Thyroid gland (tissue), 4 donors: ENCODE measurements at places on chromosomes 3 and 15. TPM values are rescaled to one million over a fixed set of nuclear protein-coding genes. Genes with fewer than 3 reads are reported as not detected.

CCDC174 gene
- total RNA-seq: 30.1 TPM

DNA sequence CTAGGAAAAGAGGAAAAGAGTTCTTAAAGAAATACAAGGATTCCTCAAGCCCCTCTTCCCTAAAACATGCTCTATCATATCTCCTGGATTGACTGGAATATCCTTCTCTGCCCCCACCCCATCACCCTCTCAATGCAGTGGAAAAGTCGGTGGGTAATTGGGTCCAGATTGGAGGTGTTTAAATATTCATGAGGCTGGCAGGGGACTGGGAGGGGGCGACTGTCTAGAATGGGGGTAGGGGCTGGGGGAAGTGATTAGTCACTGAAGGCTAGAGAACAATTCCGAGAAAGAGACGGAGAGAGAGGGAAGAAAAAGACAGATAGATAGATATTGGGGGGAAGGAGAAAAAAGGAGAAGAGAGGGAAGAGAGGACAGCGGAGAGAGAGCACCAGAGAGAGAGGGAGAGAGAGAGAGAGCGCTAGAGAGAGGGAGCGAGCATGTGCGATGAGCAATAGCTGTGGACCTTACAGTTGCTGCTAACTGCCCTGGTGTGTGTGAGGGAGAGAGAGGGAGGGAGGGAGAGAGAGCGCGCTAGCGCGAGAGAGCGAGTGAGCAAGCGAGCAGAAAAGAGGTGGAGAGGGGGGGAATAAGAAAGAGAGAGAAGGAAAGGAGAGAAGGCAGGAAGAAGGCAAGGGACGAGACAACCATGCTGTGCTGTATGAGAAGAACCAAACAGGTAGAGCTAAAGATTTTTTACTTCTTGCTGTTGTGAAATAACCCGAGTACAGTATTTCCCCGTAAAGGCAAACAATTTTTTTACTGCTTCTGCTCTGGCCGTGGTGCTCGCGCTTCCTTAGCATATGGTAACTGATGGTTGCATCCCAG is at the start of gene GAP43:
TSS of gene GAP43 (plus strand) at position 467 of the 825 bp plus-strand sequence. CDS start at position 647, 180 bp downstream.
- no peaks in the 10 kb centered on the region for H3K27me3 ChIP-seq
- no peak within 1 kb of the TSS for H3K27ac ChIP-seq
- no peaks in the 10 kb centered on the region for H3K36me3 ChIP-seq
- DNase-seq: peak; percentile 25

DNA sequence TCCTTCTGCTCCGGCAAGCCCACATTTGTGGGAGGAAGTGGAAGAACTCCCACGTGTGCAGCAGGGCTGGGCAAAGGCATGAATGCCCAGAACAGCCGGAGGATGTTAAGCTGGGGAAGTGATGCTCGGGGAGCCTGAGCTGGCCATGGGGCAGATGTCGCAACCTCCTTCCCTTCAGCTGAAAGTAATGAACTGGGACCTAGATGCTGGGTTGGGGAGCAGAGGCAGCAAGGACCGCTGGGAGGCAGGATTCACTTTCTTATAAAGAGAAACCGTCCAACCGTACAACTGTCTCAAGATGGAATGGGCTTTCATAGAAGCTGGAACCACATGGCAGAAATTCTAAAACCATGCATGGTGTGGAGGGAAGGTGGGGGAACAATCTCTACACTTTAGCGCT is 290.9 kb downstream of the OCA2 start:
- H3K36me3 ChIP-seq: no peaks in the 10 kb centered on the region
- no peak overlapping the region for H3K27ac ChIP-seq
- H3K4me1 ChIP-seq: no peaks in the 10 kb centered on the region
- no peaks in the 10 kb centered on the region for H3K27me3 ChIP-seq
- no peak overlapping the region for H3K4me3 ChIP-seq

GRCh38 chr3:101391413-101391950 is 71.1 kb upstream of the IMPG2 start:
- H3K36me3 ChIP-seq: no peaks in the 10 kb centered on the region
- no peak overlapping the region for H3K4me3 ChIP-seq
- no peak for DNase-seq
- H3K4me1 ChIP-seq: no peaks in the 10 kb centered on the region
